ENCODE measurements at places on chromosomes 5 and 9.
A peak's percentile ranks its signal among the peaks of the same experiment; 100 is the strongest.

- DNase-seq, result no peak
Measured at GRCh38 chr9:129505270-129505902, 115.5 kb downstream of the C9orf50 start.

DNA sequence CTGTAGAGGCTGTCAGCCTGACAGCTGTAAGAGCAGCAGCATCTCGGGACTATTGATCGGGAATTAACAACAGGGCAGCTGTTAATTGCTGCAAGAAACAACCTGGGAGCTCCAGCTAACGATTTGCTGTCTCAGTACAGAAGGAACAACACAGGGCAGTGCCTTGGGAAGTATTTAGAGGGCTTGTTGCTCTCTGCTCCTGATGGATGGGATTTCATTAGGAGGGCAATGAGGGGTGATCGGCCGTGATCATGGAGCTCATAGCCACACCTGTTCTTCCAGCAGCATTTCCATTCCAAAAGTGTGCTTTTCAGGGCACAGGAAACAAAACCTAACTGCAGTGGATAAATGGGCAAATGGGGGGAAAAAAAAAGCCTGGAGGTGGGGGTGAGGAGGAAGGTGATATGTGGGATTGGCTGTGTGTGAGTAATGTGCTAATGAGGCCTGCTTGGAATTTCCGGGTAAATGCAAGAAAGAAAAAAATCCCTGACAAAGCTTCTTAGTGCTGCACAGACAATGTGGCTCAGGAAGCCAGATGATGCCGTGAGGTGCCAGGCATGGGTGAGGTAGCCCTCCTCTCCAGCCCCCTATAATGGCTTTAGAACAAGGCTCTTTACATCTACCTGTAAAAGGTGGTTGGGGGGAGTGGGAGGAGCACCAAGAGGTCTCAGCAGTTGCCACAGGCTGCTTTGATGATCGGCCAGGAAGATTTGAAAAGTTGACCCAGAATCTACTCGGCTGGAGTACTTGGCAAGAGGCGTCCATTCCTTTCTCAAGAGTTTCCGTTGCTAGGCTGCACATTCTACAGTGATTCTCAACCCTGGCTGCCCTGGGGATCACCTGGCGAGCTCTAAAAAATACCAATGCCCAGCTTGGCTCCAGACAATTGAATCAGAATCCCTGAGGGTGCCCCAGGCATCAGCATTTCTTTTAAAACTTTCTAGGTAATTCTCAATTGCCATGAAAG lies 139.5 kb upstream of the KLF9 start:
- no peak for DNase-seq

DNA sequence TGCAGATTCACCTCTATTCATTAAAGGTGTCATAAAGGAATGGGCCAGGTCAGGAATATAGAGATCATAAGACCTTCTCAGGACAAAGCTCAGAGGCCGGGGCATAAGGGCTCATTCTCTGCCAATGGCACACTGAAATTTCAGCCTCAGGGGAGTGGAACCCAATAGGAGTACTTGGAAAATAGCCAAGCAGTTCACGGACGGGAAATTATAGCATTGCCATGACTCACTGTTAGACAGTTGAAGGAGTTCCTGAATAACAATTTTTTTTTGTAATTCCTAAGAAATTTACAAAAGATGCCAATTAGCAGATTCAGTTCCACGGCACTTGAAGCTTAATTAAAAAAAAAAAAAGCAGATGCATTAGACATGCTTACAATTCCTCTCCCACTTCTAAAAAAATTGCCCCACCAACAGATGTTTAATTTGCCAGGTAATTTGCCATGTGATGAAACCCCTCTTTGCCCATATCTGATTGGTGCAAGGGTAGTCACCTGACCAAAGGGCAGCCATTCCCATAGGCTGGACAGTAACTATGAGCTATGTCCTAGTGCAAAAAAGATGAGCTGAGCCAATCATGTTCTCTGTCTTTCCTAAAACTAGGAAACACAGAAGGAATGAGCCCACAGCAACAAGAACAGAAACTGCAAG lies 58.6 kb downstream of the PTCD2 start:
- no peak for DNase-seq

DNA sequence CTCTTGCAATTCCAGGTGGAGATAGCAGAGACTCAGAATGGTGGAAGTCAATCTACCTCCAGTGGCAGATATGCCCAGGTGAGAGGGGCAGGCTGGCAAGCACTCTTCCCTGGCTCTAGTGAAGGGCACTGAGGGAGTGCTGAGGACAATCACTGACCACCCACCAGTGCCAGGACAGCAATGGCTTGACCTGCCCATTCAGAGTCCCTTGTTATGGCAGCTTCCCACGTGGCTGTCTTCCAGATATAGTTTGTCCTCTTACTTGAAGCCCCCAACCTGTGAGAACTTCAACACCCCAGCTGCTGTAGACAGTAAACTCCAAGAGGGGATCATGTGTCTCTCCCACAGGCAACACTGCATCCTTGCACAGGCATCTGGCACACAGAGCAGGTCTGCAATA lies 104.7 kb downstream of the LHFPL2 start:
- DNase-seq, result no peak

GRCh38 chr5:114305402-114306207 lies 56.3 kb upstream of the KCNN2 start:
- DNase-seq, result peak; percentile 18

DNA sequence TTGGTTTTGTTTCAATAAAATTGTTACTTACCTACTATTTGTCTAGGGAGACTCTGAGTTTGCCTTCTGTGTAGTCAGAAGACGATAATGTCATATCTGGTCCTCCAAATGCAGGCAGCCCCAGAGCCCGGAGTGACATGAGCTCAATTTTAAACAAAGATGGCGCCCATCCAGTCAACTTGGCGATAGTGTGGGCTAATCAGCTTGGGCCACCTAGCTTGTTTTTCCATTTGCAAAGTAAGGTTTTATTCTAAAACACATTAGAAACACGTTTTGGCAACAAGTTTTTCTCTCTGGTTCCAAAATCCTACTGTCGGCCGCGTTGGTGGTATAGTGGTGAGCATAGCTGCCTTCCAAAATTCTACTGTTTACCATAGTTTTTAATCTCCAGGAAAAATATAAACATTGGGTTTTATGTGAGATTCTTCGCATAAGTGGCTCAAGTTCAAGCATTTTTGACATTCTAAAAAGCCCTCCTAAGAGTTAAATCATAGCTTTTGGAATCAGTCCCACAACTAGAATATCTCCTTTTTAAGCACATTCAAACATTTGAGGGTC lies 13.2 kb downstream of the TSC1 start:
- no peak for DNase-seq

DNA sequence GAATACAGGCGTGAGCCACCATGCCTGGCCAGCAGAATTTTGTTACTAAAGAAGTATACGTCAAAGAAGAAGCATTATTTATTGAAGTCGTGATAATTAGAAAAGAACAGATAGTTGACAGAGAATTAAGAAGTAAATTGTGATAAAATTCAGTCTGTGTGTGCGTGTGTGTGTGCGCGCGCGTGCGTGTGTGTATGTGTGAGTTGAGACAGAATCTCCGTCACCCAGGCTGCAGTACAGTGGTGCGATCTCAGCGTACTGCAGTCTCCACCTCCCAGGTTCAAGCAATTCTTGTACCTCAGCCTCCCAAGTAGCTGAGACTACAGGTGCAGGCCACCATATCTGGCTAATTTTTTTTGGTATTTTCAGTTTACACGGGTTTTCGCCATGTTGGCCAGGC lies 77.8 kb downstream of the ERBIN start:
- DNase-seq, result no peak

DNA sequence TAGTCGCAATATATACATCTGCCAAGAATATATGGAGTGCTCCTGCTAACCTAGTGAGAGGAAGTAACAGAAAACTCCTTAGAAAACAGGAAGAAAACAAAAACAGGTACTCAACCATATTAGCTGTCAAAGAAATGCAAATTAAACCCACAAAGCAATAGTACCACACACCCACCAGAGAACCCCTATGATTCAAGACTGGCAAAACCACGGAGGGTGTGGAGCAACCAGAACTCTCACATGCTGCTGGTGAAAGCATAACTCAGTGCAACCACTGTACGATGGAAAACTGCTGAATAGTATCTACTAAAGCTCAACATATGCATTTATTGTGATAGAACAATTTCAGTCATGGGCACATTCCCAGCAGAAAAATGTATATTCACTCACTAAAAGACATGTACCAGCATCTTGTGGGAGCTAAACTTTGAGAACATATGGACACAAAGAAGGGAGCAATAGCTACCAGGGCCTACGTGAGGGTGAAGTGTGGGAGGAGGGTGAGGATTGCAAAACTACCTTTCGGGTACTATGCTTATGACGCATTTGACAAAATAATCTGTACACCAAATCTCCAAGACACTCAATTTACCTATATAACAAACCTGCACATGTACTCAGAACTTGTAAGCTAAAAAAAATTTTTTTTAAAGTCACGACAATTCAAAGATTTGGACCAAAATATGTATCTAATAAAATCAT lies 34.0 kb downstream of the PTPN3 start:
- DNase-seq, result peak; percentile 44

- peak; percentile 61 for DNase-seq
Measured at GRCh38 chr5:83473346-83474160, 2.0 kb downstream of the VCAN start.

GRCh38 chr9:131817627-131818026 lies 77.8 kb upstream of the RAPGEF1 start:
- DNase-seq, result no peak

GRCh38 chr9:70324963-70325362 lies 66.2 kb downstream of the SMC5 start:
- no peak for DNase-seq

GRCh38 chr9:93824386-93825294 lies 130.5 kb downstream of the BARX1 start:
- no peak for DNase-seq

- DNase-seq, result no peak
Measured at GRCh38 chr5:128002425-128002824, 81.1 kb upstream of the SLC12A2 start.

- no peak for DNase-seq
Measured at GRCh38 chr9:82532504-82533180, 530.3 kb downstream of the RASEF start.

- DNase-seq, result no peak
Measured at GRCh38 chr9:111900151-111900857, 3.7 kb downstream of the UGCG start.

GRCh38 chr9:109107402-109108240 lies 12.1 kb downstream of the TMEM245 start:
- no peak for DNase-seq

DNA sequence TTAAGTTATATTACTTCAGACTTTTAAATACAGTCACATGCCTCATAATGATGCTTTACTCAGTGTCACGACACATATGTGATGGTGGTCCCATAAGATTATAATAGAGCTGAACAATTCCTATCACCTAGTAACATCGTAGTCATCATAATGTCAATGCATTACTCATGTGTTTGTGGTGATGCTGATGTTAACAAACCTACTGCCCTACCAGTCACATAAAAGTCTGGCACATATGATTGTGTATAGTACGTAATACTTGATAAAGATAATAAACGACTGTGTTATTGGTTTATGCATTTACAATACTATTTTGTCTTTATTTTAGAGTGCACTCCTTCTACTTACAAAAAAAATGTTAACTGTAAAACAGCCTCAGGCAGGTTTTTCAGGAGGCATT lies 103.7 kb downstream of the PAM start:
- no peak for DNase-seq

DNA sequence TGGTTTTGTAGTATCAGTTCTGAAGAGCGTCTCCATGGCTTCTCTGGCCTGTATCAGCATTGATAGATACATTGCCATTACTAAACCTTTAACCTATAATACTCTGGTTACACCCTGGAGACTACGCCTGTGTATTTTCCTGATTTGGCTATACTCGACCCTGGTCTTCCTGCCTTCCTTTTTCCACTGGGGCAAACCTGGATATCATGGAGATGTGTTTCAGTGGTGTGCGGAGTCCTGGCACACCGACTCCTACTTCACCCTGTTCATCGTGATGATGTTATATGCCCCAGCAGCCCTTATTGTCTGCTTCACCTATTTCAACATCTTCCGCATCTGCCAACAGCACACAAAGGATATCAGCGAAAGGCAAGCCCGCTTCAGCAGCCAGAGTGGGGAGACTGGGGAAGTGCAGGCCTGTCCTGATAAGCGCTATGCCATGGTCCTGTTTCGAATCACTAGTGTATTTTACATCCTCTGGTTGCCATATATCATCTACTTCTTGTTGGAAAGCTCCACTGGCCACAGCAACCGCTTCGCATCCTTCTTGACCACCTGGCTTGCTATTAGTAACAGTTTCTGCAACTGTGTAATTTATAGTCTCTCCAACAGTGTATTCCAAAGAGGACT lies 1.5 kb downstream of the GPR21 start:
- no peak for DNase-seq

DNA sequence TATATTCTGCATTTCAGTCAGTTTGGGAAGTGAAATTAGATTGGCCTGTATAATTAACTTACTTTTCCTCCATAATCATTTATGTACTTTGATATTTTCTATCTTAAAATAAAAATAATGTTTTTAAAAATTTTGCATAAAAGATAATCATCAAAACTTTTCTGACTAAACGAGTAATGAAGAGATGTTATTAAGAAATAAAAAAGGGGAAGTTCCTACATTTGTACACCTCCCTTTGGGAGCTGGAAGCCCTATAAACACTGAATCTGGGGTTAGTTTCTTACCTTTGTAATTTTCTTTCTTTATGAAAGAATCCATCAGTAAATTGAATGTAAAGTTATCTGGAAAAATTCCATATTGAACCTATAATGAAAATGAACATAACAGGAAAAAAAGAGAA lies 86.2 kb downstream of the MRPS27 start:
- no peak for DNase-seq

GRCh38 chr9:35882263-35882848 lies 12.2 kb upstream of the OR13J1 start:
- peak; percentile 40 for DNase-seq

DNA sequence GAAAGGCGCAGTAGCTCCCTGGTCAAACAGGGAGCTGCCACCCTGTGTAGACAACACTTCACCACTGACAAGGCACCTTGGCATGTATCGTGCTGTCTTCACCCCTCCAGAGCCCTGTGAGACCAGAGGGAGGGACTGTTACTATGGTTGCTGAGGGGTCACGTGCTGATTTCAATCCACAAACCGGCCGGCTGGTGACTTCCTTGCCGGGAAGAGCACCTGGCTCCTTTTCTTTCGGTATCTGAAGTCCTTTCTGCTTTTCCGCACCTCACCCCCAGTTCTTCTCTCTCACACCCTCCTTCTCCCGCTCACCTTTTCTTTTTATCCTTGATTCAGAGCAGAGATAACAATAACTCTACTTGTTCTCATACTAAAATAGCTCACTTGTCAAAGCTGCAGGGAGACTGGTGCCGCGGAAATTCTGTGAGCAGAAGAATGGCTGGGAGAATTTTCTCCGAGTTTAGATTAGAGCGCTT lies 327.2 kb downstream of the ZSWIM6 start:
- DNase-seq, result no peak

DNA sequence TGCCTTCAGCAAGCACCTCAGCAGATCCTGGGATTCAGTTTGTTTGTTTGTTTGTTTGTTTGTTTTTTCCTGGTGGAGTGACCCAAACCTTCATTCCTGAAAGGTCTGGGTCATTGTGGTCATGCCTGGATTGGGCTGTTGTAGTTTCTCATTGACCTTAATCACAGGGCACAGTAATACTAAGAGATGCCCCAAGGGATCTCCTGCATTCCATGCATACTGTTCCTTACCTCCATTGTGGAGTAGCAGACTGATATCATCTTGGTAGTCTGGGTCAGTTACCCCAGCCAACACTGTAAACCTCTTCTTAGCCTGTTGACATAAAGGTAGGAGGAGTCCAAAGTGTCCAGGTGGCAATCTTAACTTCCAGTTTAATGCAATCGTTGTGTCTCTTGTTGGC lies 1466.7 kb upstream of the CDH9 start:
- DNase-seq, result no peak

GRCh38 chr9:12813960-12814876 lies 39.4 kb downstream of the LURAP1L start:
- no peak for DNase-seq

- DNase-seq, result no peak
Measured at GRCh38 chr9:132998831-132999635, 20.5 kb downstream of the GFI1B start.
